ENCODE measurements at places on chromosomes 4 and X. TPM values are rescaled to one million over a fixed set of nuclear protein-coding genes. Genes with fewer than 3 reads are reported as not detected.

Gene TMA16
- 20.9 TPM for total RNA-seq

Gene GPM6B
- total RNA-seq = 20.3 TPM

Gene FMR1NB
- not detected for total RNA-seq

Gene IL13RA2
- 5.7 TPM for total RNA-seq

Gene IL1RAPL2
- total RNA-seq = 0.12 TPM

Gene F8
- total RNA-seq = 6.7 TPM

Gene SLC38A5
- 34.4 TPM for total RNA-seq

Gene KLB
- total RNA-seq = not detected

Gene EGFL6
- 0.24 TPM for total RNA-seq

Gene TRIM75
- not detected for total RNA-seq

Gene OPHN1
- 10.1 TPM for total RNA-seq

Gene TBL1X
- total RNA-seq = 28.6 TPM

Gene ARL9
- total RNA-seq = 0.32 TPM

Gene SERTM2
- not detected for total RNA-seq

Gene SPARCL1
- not detected for total RNA-seq

Gene STAP1
- not detected for total RNA-seq

Gene SMIM31
- total RNA-seq = not detected

Gene GPR82
- not detected for total RNA-seq

Gene CXCL11
- not detected for total RNA-seq

Gene TRPC5OS
- not detected for total RNA-seq

Gene FBXW7
- 73.6 TPM for total RNA-seq

Gene IQCM
- total RNA-seq = not detected
